ENCODE measurements at places on chromosomes 1 and 21. TPM values are rescaled to one million over a fixed set of nuclear protein-coding genes. Genes with fewer than 3 reads are reported as not detected.

DNA sequence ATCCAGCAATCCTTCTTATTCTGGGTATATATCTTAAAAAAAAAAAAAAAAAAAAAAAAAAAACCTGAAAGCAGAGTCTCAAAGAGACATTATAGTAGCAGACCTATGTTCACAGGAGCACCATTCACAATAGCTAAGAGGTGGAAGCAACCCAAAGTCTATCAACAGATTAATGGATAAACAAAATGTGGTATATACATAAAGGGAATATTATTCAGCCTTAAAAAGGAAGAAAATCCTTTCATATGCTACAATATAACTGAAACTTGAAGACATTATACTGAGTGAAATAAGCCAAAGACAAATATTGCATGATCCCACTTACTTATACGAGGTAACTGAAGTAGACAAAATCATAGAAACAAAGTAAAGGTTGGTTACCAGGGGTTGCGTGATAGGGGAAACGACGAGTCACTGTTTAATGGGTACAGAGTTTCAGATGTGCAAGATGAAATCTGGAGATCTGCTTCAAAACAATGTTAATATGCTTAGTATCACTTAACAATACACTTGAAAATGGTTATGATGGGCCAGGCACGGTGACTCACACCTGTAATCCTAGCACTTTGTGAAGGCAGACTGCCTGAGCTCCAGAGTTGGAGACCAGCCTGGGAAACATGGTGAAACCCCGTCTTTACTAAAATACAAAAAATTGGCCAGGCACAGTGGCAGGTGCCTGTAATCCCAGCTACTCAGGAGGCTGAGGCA, 29.5 kb downstream of the PIK3R3 start:
- no peak for DNase-seq

GRCh38 chr1:31441970-31442647, 29.1 kb downstream of the SERINC2 start:
- DNase-seq = no peak

DNA sequence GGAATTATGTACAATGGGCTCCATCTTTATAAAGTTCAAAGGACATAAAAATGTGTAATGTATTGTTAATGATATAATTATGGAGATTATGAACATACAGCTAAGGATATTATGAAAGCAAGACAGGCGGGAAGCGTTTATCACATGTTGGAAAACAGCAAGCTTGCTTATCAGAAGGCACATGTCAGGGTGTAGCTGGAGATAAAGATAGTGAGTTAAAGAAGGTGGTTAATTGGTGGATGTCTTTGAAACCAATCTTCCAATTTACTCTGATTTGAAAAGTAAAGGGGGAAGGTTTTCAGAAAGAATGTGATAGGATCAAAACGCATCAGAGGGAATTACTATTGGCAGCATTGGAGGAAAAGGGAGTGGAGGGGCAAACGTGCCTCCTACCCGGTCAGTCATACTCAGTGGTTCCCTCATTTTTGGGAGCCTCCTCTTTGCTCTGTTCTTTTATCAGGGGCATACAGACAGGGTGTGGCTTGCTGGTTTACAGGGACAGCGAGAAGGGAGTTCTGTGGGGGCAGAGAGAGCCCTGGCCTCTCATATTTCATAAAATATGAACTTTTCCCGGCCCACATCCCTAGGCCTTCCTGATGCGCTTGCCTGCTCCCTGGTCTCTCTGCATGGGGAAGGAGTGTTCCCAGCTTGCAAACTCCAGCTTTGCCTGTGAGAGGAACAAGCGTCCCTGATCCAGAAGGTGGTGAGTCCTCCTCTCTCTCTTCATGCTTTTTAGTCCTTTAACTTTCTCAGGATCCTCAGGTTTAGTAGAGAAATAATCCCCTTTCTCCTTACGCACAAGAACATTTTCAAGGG, 8.0 kb upstream of the SVBP start:
- DNase-seq = no peak

DNA sequence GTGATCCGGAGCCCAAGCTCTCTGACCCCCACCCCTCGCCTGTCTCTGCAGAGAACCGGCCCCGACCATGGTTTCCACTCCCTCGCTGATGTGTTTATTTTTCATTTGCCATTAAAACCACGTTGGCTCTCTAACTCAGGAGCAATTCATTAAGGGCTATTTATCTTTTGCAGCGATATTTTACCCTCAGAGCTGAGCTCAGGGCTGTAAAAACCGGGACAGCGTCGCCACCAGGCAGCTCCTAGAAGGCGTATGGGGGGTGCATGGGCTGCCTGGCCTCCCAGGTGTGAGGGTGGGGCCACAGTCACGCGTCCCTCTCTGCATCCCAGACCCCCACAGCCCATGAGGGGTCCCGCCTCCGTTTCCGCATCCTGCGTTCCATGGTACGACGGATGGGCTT, 71.4 kb downstream of the PRDM16 start:
- no peak for DNase-seq

DNA sequence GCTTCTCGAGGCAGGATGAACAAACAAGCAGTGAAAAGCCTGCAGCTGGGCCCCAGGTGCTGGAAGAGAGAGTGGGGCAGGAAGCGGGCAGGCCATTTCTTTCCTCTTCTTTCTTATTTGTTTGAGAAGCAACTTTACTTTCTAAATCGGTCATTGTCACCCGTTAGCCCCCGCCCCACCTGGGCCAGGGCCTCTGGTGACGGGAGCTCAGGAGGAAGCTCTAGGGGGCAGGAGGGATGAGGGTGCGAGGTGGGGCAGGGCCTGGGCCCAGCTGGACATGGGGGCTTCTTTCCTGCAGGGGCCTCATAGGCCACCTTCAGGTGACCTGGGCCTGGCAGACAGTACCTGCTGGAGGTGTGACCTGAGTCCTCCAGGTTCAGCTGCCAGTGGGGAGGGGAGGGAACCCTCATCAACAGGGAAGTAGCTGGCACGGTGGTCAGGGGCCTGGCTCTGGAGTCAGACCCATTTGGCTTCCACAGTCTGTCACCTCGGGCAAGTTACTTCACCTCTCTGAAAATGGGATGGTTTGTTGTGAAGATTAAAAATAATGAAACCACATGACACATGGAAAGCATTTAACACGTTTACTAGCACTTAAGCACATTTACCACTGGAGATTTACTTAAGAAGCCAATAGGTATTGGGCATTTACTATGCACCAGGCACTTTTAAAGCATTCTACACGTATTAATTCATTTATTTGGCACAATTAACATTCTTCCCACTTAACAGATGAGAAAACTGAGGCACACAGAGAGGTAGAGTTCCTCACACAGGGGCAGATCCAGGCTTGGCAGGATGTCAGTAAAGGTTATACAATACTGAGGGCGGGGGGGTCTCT, 54.1 kb upstream of the ID3 start:
- no peak for DNase-seq

- peak; percentile 87 for DNase-seq
Measured at GRCh38 chr1:15426492-15427279, 11.6 kb upstream of the CTRC start.

DNA sequence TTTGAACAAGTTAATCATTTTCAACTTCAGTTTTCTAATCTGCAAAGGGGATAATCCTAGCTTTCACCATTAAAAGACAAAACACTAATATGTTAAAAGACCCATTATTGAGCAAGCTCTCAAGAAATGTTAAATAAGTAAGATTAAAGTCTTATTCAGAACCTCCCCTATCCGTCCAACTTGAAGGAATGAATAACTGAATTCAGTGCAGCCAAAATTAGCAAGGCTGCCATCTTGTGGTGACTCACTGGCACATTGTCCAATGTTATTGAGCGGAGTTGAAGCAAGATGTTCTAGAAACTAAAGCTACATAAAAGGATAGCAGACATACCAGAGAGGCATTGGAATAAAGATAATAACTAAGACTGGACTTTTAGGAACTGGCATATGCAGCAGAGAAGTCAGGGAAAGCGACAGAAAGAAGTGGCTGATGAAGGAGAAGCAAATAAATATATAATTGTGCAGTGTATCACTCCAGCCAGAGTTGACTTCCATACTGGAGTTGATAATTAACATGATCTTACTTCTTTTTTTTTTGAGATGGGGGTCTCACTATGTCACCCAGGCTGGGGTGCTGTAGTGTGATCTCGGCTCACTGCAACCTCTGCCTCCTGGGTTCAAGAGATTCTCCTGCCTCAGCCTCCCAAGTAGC, 8.2 kb upstream of the CAP1 start:
- DNase-seq = peak; percentile 86

DNA sequence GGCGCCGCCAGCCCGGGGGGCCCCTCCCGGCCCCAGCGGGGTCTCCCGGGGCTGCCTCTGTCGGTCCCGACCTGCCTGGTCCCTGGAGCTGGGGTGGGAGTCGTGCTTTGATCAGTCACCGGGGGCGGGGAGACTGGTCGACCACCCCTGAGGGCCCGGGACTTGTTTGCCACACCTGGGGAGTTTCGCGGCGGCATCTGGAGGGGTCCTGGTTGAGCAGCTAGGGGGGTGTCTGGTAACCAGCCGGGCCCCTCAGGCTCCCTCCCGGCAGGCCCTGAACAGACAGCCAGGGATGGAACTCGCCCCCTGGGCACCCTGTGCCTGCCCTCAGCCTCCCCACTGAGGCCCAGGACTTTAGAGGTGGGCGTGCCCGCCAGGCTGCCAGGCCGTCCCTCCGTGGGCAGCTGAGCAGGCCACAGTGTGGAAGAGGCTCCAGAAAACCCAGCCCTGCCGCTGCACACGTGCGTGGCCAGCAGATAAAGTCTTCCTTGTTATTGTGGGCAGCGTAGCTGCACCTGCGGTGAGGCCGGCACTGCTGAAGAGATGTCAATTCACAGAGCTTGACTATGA, 13.3 kb upstream of the SAMD11 start:
- peak; percentile 49 for DNase-seq

DNA sequence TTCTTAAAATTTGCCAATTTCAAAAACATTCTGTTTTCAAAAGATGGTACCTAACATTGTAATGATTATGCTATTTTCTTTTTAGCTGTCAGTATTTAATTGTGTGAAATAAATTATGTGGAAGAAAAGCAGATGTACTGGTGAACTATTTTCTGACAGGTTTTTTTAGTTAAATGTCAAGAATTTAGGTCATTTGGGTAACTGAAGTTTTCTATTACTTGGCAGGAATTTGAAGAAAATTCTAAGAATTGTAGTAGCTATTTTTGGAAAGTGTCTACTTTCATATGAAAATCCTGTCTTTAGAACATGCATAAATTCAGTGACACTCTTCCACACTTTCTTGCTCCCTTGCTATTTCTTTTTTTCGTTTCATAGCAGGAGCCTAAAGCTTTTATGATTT, 28.5 kb upstream of the PTPRC start:
- DNase-seq = no peak

GRCh38 chr1:227166559-227166958, 151.7 kb downstream of the CDC42BPA start:
- DNase-seq = no peak

CBR3 gene
- 5.0 TPM for total RNA-seq

SLC30A1 gene
- total RNA-seq = 43.5 TPM

FAM151A gene
- total RNA-seq = 19.2 TPM

GUCA2A gene
- total RNA-seq = 1,254 TPM
